Psoas muscle (tissue), 8 donors: ENCODE measurements at places on chromosomes 7 and 10.

DNA sequence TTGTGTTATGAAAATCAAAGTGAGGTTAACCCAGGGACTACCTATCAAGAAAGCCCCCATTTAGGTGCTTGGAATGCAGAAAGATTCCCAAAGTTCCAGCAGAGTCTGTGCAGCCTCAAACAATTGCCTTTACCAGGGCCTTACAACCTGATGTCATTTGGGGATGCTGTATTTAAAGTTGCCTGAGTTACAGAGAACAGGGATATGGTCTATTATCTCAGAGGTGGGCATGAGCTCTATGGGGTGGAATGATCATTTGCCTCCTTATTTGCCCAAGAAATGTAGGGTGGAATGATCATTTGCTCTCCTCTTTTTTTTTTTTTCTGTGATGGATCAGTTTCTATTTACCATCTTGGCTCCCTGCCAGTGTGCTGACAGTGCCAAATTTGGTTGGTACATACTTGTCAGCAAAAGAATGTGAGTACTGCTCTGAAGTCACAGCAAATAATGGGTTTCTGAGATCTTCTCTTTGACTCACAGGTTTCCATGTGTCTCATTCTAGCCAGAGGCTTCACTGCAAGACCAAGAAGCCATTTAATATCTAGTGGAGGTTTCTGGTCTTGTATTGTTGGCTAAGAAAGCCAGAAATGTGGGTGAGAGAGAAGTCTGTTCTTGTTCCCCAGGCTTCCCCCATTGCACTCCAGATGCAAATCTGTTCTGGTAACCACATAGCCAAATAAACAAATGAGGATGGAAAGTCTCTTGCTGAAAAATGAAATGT is 45.5 kb upstream of the ZNRF2 start:
- peak; percentile 65 for DNase-seq

GRCh38 chr10:58820386-58820785 is 307.7 kb downstream of the BICC1 start:
- DNase-seq, result no peak

DNA sequence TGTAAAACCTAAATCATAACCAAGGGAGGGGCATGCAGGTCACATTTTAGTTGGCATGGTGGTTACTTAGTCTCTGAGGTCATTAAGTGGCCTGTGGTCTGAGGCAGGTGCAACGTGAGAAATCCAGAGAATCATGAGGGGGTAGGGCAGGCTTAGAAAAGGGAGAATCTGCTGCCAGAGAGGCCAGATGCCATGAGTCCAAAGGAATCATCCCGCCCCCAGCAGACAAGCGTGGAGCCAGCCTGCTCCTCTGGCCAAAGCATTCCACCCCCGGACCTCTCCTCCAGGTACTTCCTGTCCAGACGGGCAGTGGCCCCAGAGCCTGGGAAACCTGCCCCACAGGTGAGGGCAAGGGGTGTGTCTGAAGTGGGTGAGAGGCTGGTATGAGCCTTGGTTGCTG is 196.4 kb upstream of the ZNF32 start:
- DNase-seq, result no peak

GRCh38 chr7:126657599-126658358 is 595.0 kb downstream of the GRM8 start:
- DNase-seq, result no peak

DNA sequence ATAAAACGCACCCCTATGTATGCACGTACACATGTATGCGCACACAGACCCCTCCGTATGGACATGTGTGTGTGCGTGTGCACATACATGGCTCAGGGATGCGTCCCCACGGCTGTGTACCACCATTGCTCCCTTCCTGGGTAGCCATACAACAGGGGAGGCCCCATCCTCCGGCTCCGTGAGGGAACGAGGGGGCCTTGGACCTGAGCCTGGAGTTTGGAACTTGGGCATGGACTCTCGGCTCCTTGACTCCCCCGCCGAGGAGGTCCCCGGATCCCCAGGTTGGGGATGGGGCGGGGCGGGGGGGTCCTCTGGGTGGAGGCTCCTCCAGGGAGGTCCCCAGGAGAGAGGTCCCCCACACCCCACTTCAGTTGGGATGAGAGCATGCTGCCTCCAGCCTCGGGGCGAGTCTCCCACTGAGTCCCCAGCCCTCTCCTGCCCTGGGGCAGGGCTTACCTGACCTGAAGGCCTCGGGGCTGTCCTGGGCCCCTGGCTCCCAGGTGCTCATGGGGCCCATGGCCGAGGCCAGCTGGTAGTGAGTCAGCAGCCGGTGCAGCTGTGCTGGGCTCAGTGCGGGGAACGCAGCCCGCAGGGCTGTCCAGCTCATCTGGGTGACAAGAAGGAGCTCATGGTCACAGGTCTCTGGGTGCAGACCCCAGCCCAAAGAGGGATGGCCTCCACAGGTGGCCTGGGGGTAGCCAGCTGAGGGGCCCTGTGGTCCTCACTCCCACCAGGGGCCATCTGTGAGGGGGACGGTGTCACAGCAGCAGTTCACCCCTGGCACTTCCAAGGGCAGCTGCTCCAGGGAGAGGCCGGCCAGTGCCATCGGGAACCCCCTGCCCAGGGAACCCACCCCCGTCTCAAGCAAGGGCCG is 29.9 kb downstream of the AP5Z1 start:
- no peak for DNase-seq

- no peak for DNase-seq
Measured at GRCh38 chr7:156148547-156148946, 336.3 kb upstream of the SHH start.

DNA sequence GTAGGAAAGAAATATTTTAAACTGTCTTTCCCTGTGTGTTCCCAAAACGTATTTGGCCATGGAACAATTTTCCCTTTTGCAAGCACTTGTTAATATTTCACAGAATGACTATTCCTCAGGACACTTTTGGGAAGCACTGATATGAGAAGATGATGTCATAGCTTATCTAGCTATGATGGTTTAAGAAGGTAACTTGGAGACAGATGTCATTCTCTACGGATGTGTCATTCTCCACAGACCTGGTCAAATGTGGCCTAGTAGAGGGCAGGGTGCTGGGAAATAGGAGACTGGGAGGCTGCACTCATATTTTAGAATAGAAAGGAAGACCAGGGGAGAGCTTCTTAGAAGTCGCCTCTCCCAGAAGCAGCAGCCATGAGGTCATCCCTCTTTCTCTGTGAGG is 220.7 kb upstream of the GLI3 start:
- no peak for DNase-seq

- no peak for DNase-seq
Measured at GRCh38 chr7:102463841-102464576, 654 bp downstream of the ALKBH4 start.

GRCh38 chr10:120477021-120477742 is 20.2 kb downstream of the PLPP4 start:
- no peak for DNase-seq

GRCh38 chr10:34254596-34254995 is 560.5 kb downstream of the PARD3 start:
- DNase-seq, result no peak

DNA sequence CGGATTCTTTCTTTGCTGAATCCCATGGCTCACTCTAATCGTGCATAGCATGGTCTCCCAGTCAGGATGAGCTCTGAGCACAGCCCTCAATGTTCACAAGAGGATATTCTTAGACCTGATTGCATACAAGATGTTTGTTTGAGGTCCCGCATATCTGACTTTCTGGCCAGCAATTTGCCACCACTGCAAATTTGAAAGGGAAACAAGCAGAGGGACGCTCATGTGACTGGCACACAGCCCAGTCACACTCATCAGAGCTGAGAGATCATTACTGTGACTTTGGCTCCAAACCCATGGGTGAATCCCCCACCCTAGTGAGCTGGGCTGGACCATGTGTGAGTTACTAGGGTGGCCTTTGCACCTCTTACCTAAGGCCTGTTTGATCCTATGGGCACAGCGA is 9.9 kb downstream of the TAS2R41 start:
- peak; percentile 55 for DNase-seq

GRCh38 chr7:108299251-108299973 is 156.8 kb downstream of the NRCAM start:
- DNase-seq, result no peak

- peak; percentile 64 for DNase-seq
Measured at GRCh38 chr10:7410862-7411670, at the start of gene SFMBT2. SFMBT2 (minus strand) TSS chr10:7411034; CDS start chr10:7381898, 29,136 bp downstream.

GRCh38 chr7:151815419-151815818 is 61.5 kb downstream of the PRKAG2 start:
- no peak for DNase-seq

DNA sequence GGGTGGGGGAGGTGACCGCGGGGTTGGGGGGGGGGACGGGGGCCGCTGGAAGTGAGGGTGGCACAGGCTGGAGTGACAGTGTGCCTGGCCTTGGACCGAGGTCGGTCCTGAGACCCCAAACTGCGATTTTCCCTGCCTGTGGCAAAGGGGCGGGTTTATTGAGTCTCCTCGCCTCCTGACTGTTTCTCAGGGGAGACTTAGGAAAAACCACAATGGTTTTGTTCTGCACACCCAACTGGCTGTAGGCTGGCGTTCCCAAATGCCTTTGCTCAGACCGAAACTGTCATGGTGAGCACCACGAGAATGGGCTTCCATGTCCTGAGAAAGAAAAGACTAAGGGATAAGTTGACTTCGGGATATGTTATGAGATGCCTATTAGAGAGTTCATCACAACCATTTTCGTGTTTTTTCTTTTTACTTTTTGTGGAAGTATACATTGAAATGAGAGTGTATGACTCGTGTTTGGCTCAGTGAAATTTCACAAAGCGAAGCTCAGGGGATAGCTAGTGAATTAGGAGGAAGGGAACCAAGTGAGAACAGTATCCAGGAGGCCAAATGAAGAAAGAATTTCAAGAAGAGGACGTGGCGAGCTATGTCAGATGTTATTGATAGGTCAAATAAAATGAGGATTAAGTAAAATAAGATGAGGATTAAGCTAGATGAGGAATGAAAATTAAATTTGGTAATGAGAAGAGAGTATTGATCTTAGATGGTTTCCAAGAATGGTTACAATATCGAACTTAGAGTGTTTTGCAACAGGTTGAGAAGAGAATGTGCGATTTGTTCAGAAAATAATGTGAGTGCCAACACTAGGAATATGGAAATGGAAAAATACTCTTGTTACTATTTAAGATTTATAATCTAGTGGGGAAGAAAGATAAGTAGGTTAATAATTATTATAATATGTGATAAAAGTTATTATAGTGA is 918 bp downstream of the NET1 start:
- DNase-seq, result no peak

DNA sequence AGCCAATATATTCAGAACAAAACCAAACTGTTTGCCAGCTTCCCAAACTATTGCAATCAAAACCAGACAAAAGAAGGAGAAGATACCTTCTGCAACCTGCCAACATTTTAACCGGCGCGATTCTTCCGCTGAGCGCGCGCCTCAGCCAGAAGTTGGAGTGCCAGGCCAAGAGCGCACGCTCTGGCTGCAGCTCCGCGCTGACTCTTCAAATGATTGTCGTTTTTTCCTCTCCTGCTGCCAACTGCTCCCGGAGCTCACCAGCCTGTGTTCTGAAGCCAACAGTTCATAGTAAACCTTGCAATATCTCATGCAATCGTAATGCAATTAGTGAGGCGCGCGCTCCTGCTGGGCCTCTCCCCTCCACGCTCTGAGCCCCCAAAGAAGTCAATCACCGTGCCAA is 259.7 kb upstream of the MGMT start:
- no peak for DNase-seq

GRCh38 chr10:86179961-86180360 is 186.6 kb downstream of the GRID1 start:
- DNase-seq, result no peak

GRCh38 chr10:133391761-133392518 is 2.0 kb upstream of the MTG1 start:
- no peak for DNase-seq

- no peak for DNase-seq
Measured at GRCh38 chr7:107622429-107622828, 38.2 kb upstream of the SLC26A4 start.

- no peak for DNase-seq
Measured at GRCh38 chr7:18287482-18287881, 208.1 kb upstream of the HDAC9 start.

GRCh38 chr7:101169110-101169837 is 3.9 kb upstream of the VGF start:
- DNase-seq, result no peak

GRCh38 chr10:67668448-67668847 is 27.5 kb downstream of the CTNNA3 start:
- no peak for DNase-seq

GRCh38 chr7:29332042-29332811 is 137.7 kb downstream of the CHN2 start:
- no peak for DNase-seq

DNA sequence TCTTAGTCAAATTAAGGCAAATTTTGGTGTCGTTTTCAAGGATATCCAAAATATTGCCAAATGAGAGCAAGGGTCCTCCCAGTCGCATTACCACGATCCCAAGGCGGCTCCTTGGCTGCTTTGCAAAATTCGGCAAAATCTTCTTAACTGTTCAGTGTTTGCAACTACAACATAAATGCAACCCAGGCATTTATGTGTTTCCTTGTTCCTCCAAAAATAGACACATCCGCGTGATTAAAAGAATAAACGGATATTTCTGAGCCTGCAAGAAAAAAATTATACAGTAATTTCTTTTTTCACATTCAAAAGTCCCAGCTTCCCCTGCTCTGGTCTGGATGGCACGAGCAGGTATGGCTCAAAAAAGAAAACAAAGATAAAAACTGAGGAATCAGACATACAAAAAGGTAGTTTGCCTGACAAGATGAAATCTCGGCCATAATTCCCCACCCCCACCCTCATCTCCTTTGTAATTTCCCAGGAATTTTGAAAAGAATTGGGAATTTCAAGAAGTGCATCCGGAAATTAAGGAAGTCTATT is 6.0 kb downstream of the SKIDA1 start:
- DNase-seq, result no peak

GRCh38 chr10:127863231-127863825 is 29.4 kb downstream of the CLRN3 start:
- no peak for DNase-seq

DNA sequence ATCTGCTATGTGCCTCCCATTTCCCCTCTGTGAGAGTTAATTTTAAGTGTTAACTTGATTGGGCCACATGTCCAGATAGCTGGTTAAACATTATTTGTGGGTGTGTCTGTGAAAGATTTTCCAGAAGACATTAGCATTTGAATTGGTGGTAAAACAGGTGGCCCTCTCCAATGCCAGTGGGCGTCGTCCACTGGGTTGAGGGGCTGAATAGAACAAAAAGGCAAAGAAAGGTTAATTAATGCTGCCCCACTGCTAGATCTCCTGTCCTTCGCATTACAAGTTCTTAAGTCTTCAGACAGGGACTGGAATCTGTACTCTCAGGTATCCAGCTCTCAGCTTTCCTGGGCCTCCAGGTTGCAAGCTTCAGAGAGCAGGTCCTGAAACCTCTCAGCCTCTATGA is 1160.9 kb upstream of the LRRN3 start:
- no peak for DNase-seq
